ENCODE measurements at places on chromosomes 2 and 18.

GRCh38 chr2:178804791-178805190, 2.4 kb downstream of the TTN start:
- DNase-seq, result no peak

GRCh38 chr2:164145093-164145987, 409.5 kb upstream of the FIGN start:
- no peak for DNase-seq

DNA sequence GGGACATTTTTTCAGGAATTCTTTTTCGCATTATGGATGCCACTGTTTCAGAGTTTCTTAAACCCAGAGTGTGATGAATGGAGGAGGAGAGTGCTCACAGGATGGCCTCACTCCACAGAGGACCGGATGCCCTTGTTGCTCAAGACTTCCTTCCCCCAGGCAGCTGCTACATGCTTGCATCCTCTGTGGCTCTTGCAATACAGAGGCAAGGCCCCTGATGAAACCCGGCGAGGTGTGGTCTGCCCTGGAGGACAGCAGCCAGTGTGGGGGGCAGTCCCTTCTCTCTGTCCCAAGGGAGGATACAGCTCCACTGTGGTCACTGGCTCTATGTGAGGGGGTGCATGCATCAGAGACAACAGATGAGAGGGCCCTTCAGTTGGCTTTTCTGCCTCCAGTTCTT, 109.6 kb downstream of the SH3RF3 start:
- DNase-seq, result no peak

DNA sequence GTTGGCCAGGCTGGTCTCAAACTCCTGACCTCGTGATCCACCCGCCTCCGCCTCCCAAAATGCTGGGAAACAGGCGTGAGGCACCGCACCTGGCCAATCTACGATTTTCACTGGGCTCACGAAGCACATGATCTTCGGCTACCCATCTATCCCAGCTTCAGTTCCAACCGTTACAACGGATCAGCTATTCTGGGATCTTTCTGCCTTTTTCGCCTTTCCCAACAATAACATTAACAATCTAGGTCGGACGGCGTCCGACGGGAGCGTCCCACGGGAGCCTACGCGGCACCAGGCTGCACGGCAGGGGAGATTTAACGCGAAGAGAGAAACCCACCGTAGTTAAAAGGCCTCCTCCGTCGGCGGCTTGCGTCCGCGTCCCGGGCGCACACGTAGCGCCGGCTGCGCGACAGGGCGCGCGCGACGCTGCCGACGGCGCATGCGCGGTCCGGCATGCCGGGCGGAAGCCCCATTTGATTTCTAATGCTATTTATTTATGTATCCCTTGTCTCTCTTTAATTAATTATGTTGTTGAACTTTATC, at the start of gene MSL3B:
Gene MSL3B (minus strand): TSS at position 394 of the 540 bp plus-strand sequence.
- DNase-seq, result no peak

DNA sequence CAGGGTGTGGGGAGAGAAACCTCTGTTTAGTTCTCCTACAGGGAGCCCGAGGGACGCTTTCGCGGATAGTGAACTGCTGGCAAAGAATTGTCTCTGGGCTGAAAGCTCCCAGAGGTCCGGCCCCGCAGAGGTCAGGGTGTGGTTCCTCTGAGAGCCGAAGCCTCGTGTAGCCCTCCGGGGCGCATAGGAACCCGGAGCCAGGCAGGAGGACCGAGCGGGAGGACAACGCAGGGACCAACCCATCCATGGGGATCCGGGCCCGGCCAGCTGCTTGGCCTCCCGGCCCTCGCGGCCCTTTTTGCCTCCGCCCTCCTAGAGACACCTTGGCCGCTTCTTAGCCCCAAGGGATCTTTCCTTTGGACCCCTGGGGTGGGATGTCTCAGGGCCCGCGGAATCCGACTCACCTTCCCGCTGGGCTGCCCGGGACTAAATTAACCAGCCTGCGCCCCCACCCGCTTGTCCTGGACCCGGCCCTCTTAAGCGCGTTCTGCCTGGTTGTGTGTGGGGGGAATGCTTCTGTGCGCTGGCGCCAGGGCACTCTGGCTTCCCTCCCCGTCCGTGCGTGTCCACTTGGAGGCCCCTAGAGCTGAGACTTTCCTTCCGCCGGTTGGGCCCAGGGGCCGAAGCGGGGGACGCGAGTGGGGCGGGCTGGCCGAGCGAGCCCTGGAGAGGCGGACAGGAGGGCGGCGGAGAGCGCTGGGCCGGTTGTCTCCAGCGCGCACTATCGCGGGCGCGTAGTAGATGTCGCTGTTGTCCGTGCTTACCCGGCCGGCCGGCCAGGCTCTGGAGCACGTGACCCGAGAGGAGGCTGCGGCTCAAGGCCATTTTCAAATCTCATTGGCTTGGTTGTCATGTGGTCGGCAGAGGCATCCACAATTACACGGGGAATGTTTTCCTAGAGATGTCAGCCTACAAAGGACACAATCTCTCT, at the start of gene HOXD10:
Gene HOXD10 (plus strand): TSS at position 896 of the 931 bp plus-strand sequence. CDS start 56 bp downstream, outside the sequence.
- DNase-seq, result no peak

DNA sequence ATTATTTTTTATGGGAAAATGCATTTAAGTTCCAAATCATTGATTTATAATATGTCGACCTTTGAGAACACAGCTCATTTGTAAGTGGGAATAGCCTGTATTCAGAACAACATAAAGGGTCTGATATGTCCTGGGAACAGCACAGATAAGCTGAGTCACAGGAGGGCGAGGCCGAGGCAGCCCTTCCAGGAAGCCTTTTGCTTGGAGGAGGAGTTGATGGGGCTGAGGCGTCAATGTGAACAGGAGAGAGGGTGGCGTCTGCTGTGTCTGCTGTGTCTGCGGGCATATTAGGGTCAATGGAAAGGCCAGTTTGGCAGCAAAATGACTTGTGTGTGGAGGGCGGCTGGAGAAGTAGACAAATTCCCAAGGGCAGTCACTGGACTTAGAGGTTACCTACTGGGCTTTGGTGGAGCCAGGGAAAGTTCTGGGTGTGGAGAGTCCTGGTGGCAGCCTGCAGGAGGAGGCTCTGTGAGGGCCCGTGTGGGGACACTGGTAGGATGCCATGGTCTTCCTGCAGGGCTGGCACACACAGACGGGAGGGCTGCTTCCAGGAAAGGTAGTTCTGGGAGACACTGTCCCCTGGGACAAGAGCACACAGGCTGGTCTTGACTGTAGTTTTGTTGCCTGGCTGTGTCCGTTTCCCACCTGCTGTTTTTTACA, 128.1 kb downstream of the GLI2 start:
- no peak for DNase-seq

DNA sequence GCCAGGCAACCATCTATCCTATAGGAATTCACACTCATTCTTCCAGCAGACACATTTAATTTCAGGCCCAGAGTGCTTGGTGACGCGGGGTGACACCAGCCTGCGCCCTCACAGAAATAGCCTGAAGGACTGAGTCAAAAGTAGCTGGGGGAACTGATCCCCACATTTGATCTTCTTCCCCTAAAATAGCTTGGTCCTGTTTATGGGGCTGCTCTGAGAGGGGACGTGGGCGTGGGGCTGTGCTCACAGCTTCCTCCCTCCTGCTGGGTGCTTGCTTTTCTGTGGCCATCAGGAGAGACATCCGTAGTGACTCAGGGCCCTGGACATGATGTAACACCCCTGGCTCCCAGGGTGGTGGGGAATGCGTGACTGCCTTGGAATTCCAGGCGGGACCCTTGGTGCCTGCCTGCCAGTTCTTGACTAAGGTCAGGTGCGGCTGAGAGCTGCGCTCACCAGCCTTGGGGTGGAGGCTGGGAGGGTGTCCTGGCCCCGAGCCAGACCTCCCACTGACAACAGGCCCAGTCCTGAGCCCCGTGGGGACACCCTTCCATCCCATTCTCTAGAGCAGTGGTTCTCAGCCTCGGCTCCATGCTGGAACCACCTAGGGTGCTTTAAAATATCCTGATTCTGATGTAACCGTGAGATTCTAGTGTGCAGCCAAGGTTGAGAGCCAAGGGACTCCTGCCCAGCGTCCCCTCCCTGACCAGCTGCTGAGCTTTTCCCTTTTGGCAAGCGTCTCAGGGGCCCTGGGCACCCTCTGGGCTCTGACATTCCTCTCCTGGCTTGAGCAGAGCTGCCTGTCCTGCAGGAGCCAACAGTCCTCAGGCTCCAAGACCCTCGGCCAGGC, 47.4 kb upstream of the SMAD7 start:
- no peak for DNase-seq

- DNase-seq, result no peak
Measured at GRCh38 chr2:127305990-127306585, 12.1 kb upstream of the ERCC3 start.

- no peak for DNase-seq
Measured at GRCh38 chr2:191500884-191501560, 176.9 kb upstream of the NABP1 start.

DNA sequence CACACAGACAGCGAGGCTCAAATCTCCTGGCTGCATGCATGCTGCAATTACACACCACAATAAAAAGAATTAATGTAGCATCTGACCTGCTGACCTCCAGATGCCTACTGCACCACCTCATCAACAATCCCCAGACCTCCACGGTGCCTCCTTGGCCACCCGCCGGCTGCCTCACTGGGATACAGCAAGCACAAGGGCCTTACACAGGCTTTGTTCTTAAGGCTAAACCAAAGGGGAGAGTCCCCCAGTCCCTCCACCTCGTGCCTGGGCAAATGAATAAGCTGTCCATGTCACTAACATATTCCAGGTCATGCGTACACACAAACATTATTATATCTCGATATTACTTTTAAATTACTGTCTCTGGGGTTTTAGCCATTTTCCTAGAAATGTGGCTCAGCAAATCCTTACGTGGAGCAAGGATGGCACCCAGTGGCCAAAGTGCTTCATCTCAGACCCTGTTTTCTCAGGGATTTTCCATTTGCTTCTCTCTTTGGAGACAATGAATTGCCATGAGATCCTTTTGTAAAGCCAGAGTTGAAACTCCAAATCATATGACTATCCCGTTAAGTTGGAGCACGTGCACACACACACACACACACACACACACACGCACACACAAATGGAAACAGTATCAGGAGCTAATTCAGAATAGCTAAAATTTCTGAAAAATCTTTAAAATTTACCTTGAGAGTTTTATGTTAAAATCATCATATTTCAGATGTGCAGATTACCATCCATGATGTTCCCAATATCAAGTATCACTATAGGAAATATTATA, 313.8 kb downstream of the PDE11A start:
- no peak for DNase-seq

GRCh38 chr2:149863227-149863626, 275.7 kb upstream of the MMADHC start:
- no peak for DNase-seq

GRCh38 chr18:25055076-25055475, 296.9 kb downstream of the ZNF521 start:
- no peak for DNase-seq

GRCh38 chr2:195407783-195408182, 249.2 kb upstream of the SLC39A10 start:
- no peak for DNase-seq

GRCh38 chr18:32422201-32422600, 48.5 kb downstream of the GAREM1 start:
- no peak for DNase-seq

DNA sequence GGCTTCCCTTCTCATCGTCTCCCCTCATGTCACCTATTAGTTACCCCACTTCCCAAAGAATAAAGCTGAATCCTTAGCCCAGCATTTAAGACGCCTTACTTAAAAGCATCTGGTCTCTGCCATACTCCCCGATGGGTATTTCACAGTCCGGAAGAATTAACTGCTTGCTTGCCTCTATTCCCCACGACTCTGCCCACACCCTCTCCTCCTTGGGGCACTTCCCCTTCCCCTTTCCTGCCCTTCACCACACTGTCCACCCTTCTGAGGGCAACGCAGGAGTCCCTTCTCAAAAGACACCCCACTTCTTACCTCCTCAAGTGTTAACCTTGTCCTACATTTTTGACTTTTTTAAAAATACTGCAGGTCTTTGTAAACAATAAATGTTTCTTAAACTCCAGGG, 60.1 kb upstream of the RMP24 start:
- DNase-seq, result no peak

GRCh38 chr18:59814891-59815290, 84.9 kb upstream of the PMAIP1 start:
- no peak for DNase-seq

DNA sequence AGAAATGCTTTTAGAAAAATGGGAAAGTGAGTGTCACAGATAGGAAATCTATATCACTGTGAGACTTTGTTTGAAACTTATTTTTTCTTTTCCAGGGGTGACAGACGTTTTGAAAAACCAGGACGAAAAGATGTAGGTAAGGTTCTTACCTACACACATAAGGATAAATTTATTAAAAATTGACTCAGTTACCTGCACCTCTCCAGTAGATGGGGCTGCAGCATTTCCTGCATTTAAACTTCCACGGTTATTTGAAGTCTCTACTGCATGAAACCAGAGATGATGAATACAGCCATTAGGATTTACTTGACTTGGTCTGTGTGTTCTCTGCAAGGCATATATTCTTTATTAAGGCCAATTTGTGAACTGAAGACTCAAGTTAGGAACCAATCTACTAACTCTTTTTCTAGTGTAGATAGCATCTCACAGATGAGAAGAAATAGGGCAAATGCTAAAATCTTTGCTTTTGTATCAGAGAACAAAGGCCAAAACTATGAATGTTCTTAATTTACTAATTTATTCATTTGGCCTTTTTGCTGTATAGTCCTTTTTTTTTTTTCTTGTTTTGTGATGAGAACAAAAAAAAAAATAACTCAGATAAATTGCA, 15.0 kb downstream of the KCNJ13 start:
- no peak for DNase-seq

- no peak for DNase-seq
Measured at GRCh38 chr2:134462275-134462674, 208.4 kb downstream of the MGAT5 start.

DNA sequence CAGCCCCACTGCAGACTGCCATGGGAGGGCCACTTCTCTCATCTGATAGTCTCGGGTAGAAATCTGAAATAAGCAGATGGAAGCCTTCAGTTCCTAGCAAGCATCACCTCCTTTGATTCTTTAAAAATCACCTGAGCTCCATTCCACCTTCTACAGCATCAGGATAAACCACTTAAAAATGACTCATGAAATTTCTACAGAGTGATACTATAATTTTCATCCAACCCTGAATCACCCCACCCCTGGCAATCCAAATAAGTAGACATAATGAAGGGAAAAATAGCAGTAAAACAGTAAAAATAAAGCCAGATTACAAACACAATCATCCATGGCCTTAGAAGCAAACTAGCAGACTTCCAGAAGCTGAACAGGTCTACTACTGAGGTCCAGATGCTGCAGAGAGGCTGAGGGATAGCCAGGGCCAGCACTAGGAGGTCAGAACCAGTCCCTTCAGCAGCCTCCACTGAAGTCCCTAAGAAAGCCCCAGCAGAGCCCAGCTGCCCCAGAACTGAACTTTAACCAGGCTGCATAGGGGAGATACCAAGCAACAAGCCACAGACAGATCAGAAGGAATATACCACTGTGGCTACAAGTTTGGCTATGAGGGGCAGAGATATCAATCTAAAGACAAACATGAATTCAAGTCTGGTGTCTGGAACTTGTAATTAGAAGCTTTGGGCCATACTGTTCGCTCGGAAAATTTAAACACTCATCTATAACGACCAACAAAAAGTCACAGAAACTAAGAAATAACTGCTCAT, 54.7 kb upstream of the RNU4ATAC start:
- no peak for DNase-seq

- DNase-seq, result no peak
Measured at GRCh38 chr2:168480356-168480755, 24.3 kb downstream of the CERS6 start.

Measured in NCI-H187 treated with DMSO at 0.1 percent for 48 hours (cell line).